ENCODE measurements at places on chromosomes 5 and 9.
A peak's percentile ranks its signal among the peaks of the same experiment; 100 is the strongest.

DNA sequence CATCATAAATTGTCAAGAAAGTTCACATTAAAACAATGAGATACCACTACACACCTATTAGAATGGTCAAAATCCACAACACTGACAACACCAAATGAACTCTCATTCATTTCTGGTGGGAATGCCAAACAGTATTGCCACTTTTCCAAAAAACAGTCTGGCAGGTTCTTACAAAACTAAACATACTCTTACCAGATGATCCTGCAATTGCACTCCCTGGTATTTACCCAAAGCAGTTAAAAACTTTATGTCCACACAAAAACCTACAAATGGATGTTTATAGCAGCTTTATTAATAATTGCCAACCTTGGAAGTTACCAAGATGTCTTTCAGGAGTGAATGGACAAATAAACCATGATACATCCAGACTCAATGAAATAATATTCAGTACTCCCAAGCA, 56.8 kb downstream of the ZNF608 start:
- no peak for DNase-seq

DNA sequence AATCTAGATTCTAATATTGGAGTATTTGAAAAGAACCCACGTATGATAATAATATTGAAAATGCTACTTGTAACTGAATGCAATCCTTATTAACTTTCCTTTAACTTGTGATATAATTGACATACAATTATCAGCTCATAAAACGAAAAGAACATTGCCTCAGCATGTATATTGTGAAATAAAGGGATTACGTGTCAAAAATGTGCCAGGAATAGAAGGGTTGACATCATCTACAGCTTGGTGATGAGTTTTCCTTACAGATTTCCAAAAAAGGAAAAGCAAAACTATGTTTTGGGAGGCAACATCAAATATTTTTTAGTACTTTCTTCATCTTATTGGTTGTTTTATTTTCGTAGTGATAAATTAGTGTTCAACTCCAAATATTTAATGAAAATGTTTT, 266.0 kb upstream of the PTGER4 start:
- no peak for DNase-seq

- peak; percentile 27 for DNase-seq
Measured at GRCh38 chr9:72271613-72272478, 93.2 kb downstream of the ZFAND5 start.

GRCh38 chr5:145521066-145521465, 314.1 kb downstream of the PRELID2 start:
- DNase-seq, result no peak

DNA sequence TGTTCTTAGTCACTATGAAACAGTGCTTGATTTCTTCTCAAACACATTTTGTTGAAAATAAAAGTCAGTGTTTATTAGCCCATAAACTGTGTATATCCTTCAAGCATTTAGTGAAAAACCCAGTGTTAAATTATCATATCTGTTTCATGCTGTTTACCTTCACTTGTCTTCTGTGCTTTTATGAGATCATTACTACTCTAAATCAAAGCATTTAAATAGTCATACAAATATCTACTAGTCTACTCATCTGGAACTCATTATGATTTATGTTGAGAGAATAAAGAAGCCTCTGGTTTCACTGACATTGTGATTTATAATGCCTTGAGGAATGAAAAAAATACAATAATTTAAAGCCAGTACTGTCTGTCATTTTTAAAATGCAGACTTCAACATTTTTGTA, 366.5 kb downstream of the SLCO4C1 start:
- no peak for DNase-seq

DNA sequence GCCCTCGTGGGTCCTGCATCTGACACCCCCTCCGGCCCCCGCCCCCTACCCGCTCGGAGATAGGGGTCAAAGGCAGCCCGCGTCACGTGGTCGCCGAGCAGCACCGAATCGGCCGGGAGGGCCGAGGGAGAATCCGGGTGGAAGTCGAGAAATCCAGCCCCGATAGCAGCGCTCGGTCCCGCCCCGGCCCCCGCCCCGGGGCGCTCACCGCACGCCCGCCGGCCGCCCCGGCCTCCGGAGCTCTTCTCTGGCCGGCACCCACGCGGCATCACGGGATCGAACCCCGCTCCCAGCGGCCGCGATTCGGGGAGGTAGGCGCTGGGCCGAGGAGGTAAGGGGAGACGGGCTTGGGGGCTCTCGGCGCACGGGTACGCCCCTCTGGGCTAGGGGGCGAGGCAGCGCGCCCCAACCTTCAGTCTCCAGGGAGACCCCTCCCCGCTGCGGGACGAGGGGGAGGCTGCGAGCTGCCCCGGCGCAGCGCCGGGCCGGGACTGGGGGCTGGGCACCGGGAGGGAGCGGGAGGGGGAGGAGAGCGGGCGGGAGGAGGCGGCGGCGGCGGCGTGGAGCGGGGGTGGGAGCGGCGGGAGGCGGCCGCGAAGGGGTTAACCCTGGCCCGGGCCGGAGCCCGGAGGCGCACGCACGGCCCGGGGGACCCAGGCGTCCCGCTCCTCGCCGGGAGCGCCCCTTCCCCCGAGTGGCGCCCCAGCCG, 22.1 kb upstream of the NDST1 start:
- no peak for DNase-seq

GRCh38 chr9:87290241-87291052, 207.2 kb upstream of the DAPK1 start:
- no peak for DNase-seq

DNA sequence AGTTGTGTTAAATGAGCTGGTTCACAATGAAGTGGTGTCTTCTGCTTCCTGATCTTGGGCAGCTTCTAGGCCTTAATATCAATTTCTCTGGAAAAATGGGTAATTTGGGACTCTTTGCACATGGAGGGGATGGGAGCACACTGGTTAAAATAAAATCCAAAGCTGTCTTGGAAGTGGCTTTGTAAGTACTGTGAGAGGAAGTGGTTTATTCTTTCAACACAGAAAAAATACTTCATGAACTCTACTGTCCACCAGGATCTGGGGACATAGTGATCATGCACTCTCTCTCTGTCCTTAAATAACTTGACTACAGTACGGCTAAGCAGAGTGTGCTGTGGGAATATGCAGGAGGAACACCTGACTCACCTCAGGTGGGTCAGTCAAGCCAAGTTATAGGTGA, 2.4 kb downstream of the PCYOX1L start:
- DNase-seq, result no peak

GRCh38 chr9:107472581-107473340, 16.8 kb downstream of the KLF4 start:
- no peak for DNase-seq

- no peak for DNase-seq
Measured at GRCh38 chr5:131541762-131542161, 93.3 kb downstream of the RAPGEF6 start.

DNA sequence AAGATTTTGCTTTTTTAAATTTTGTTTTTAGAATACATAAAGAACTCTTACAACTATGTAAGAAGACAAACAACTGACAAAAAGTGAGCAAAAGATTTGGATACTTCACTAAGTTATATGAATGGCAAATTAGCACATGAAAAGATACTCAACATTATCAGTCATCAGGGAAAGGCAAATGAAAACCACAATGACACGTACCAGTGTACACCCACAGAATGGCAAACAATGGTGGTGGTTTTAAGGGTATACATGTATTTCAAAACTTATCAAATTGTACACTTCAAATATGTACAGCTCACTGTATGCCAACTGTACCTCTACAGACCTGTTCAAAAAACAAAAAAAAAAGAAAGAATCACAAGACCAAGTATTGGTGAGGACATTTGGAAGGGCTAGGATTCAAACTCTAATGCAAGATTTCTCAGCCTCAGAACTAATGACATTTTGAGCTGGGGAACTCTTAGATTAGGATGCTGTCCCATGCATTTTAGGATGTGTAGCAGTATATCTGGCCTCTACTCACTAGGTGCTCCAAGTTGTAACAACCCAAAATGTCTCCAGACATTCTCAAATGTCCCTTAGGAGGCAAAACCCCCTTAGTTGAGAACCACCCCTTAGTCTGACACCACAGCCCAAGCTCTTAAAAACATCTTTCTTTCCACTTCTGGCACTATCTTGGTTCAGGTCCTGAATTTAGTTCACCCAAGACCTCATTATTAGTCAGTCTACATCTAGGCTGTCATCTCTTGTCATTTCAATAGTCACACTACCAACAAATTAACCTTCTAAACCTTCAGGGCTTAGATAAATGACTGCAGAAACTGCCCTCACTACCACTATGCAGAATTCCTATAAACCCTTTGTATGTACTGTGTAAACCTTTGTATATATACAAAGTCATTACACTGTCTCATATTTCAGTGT, 9.7 kb downstream of the SCAI start:
- no peak for DNase-seq

- no peak for DNase-seq
Measured at GRCh38 chr5:133757396-133757945, 145.1 kb upstream of the FSTL4 start.

- no peak for DNase-seq
Measured at GRCh38 chr5:62231576-62231975, 74.4 kb upstream of the KIF2A start.

DNA sequence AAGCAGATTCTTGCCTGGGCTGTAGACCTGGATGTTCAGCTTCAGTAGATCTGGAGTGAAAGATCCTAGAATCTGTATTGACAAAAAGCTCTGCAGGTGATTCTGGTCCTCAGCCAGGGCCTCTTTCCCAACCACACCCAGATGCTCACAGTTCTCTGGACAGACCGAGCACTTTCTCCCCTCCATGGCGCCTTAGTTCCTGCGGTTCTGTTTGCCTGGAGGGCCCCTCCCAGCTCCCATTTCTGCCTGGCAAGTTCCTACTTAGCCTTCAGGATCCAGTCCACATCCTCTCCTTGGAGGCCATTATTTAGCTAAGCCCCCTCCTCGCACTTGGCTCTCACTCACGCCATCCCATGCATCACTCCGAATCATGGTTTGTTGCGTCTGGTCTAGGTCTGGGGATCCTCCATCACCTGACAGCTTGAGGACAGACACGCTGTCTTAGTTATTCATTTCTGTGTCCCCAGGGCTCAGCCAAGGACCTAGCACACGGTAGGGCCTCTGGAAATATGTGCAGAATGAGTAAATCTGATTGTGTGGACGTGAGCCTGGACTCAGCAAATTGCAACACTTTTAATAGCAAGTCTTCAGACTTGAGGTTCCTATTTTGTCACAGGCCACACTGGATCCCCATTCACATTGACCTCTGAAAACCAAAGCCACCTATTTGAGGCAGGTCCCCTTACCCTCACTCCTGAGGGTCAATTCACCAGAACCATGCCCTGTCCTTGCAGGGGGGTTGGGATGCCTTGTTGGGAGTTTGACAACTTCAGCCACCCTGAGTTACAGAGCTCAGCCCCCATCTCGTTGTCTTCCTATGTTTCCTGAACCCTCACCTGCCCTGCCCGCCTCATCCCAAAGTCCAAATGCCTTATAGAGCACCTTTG, 50.7 kb downstream of the COL15A1 start:
- no peak for DNase-seq

DNA sequence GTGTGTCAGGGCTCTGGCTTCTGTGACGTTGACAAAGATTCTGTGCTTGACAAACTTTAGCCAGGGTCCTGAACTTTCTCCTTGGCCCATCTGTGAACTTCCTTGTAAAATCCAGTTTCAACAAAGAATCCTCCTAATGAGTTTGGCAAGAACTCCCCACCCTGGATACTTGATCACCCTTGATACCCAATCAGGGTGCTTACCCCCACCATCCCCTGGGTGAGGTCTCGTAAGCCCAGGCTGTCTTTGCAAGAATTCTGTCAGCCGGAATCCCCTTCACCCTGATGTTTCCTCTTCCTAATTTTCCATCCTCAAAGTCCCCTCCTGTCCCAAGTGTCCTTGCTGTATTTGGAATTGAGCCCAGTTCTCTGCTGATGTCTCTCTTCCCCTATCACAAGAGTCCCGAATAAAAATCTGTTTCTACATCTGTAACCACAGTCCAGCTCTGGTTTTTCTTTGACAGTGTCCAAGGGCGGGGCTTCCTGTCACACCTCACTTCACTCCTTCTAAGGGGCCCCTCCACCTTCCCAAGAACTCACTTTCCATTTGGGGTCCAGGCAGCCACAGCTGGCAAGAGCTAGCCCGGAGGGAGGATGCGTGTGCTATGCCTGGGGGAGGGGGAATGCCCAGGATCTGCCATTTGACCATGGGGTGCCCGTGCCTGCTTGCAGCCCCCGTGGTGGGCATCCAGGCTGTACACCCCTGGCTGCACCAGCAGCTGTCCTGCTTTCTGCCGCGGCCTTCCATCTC, 2.7 kb upstream of the CARD19 start:
- DNase-seq, result no peak

DNA sequence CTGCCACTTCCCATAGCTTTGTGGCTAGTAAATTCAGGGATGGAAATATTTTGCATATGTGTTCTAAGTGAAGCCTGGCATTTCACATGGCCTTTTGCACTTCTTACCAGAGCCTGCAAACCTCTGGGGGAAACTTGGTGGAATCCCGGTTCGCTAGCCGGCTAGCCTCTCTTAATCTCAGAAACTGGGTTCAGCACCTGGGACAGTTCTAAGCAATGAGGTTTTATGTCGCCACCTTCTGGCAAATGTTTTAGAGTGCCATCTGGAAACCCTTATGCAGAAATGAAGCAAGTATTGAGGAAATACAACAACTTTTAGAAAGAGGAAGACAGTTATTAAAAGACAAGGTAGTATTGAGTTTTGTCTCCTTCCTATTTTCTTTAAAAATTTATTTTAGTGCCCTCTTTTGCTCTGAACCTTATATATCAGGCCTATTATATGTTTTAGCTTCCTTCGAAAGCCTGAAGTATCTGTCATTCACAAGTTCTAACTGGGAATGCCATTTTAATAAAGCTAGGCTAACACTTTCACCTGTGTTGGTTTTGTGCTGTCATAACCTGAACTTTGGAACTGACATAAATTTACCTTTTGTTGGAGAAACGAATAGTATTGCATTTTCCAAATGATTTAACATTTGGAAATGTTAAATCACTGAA, 963 bp upstream of the HTR1A start:
- DNase-seq, result peak; percentile 7

DNA sequence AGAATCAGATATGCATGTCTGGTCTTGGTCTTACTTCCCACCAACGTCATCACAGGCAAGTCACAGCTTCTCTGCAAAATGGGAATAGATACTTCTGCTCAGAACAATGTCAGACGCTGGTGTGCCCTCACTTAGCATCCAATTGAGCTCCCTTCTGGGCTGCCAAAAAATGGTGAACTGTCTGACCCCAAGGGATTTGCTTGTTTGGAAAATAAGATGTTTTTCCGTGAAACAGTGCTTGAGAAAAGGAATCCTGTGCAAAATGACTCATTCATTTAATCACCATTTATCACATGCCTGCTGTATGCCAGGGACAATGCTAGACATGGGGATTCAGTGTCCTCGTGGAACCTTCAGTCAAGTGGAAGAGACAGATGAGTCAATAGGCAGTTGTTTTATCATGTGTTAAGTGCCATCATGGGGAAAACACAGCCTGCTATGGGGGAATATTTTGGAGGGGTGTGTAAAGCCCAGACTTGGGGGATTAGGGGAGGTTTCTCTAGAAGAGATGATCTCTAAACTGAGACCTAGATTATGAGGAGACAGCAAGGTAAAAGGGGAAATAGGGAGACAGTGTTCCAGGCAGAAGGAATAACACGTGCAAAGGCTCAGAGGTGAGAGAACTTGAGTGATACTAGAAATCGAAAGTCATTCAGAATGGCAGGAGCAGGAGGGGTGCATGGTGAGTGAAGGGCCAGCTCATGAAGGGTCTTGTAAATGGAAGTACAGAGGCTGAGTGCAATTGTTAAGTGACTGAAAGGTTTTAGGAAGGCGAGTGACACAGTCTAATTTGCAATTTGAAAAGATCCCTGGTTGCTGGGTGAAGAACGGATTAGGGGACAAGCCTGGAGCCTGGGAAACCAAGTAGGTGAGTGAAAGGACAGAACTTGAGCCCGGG, 3.9 kb downstream of the NIPAL4 start:
- no peak for DNase-seq

Measured in stimulated activated CD4-positive, alpha-beta T cell treated with anti-CD3 and anti-CD28 coated beads, TNF-alpha, amount 100 ng/mL, for 48 hours (primary cell).